Right renal cortex interstitium (tissue), 3 donors: ENCODE measurements at places on chromosomes 5 and 9. TPM values are rescaled to one million over a fixed set of nuclear protein-coding genes. Genes with fewer than 3 reads are reported as not detected.

The CARD9 gene
- polyA plus RNA-seq = 1.7 TPM

The LCNL1 gene
- 0.23 TPM for polyA plus RNA-seq

The SNX30 gene
- polyA plus RNA-seq = 19.8 TPM

The FAM151B gene
- 2.5 TPM for polyA plus RNA-seq

The BNC2 gene
- 8.4 TPM for polyA plus RNA-seq

The DMGDH gene
- 24.9 TPM for polyA plus RNA-seq

The SCGB3A2 gene
- not detected for polyA plus RNA-seq

The LIFR gene
- 69.2 TPM for polyA plus RNA-seq

The NEUROG1 gene
- polyA plus RNA-seq = not detected

The PPP1R2B gene
- polyA plus RNA-seq = not detected

The CDC20B gene
- polyA plus RNA-seq = 0.69 TPM

The SPINK13 gene
- polyA plus RNA-seq = 0.37 TPM

The ADCY2 gene
- polyA plus RNA-seq = 5.8 TPM

The GFI1B gene
- polyA plus RNA-seq = 0.72 TPM

The ZNF883 gene
- polyA plus RNA-seq = 12.1 TPM

The PCDHGA8 gene
- polyA plus RNA-seq = 0.30 TPM

The SLC6A19 gene
- 55.8 TPM for polyA plus RNA-seq

GRCh38 chr9:76573905-76574760 is 115.2 kb downstream of the GCNT1 start:
- no peak for DNase-seq

DNA sequence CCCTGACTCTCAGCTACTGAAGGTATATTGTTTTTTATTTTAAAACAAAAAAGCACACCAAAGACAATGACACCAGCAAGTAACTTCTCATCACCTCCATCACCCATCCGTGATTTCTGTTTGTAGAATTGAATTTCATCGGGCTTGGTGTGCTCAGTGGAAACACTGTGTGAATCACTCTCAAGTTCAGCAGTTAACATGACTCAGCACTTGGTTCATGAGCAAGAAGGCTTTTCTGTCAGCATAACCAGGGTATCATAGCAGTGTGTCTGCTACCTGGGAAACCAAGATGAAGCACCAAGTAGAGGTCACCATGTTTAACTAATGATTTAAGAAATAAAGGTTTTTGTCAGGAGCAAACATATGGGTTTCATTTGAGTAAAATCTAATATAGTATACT is 123.7 kb downstream of the INSYN2B start:
- no peak for DNase-seq

DNA sequence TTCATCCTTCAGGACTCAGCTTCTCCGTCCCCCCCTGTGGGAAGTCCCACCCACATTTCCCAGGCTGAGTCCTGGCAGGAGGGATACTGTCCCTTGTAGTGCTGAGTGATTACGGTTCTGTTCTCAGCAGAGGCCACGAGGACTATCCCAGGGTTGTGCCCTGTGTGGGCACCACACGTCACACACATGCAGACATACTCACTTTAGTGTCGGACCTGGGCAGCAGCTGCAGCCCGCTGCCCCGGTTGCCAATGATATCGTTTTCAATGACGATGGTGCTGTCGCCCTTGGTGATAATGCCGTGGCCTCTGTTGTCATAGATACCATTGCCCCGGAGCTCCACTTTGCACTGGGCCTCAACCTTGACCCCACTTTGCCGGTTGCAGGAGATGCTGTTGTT is 32.2 kb downstream of the POLR1E start:
- DNase-seq = no peak

GRCh38 chr9:81964218-81965171 is 21.2 kb downstream of the SPATA31D3 start:
- DNase-seq = no peak

DNA sequence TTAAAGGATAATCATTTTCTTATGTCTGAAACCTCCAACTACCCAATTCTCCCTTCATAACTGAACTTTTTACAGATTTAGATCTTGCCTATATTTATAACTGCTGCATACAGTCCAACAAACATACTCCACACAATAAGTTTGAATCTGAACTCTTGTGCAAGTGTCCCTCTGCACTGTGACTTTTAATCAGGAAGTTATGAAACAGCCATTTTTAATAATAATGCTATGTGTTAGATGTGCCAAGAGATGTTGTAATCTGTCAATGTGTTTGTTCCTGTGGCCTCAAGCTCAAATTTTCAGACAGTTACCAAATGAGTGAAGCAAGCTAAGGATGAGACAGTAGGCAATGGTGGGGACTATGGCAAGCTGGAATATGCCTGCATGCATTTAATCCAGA is 57.6 kb upstream of the MTAP start:
- DNase-seq = no peak

GRCh38 chr5:152405145-152405544 is at the start of gene NMUR2:
TSS of gene NMUR2 (minus strand) at chr5:152405279. CDS start at chr5:152405113, 166 bp downstream.
- DNase-seq = no peak

- DNase-seq = no peak
These were observed 21.8 kb downstream of the SLIT3 start for GRCh38 chr5:169279125-169279524.

- peak; percentile 32 for DNase-seq
These were observed 48.4 kb downstream of the GPR21 start for GRCh38 chr9:123081824-123082223.

GRCh38 chr9:6811436-6811835 is 53.7 kb downstream of the KDM4C start:
- no peak for DNase-seq

GRCh38 chr9:36276781-36277181 is 18.5 kb upstream of the GNE start:
- no peak for DNase-seq

DNA sequence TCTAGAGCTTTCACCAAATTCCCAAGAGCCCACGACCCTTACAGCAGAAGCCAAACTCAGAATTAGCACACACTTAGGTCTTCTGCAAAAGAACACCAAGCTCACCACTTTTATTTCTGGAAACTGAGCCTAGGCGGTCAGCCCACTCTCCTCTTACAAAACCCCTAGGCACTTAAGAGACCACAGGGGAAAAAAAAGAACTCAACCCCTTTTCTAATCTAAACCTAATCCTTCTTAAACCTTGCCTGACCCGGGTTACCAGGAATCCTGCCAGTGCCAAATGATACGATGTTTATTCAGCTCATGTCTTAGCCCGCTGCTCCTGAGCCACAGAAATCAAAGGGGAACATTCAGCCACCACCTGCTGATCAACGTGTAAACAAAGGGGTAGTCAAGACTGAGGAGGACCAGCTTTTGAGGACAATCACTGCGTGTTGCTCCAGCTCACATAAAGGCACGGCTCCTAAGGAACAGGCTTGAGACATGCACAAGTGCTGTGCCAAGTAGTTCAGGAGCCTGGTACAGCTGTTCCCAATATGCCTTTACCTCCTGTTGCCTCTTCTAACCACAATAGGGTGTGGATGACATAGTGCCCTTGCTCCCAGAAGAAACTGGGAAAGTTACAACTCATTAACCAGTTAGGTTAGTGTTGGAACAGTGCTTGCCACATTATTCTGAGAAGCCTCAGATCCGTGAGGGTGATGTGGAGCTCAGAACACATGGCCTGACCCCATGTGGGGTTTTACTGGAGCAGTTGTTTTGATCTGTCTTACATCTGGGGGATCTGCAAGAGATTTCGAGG is 49.3 kb downstream of the ZFAND5 start:
- DNase-seq = no peak

DNA sequence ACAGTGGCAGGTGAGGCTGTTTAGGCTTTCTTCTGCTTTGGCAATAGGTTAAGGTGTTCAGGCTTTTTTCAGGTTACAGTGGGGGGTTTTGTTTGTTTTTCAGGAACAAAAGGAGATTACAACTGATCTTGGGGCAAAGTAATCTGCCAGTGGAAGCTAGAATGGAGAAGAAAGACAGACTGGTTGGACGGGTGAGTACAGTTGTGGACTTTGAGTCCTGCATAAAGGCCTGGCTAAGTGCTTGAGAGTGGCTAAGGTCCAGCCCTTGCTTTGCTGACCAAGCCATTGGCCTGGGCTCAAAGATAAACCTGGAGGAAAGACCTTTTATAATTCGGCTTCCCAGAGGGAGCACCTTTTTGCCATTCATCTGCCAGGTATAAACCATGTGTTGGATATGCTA is 63.1 kb downstream of the MTMR12 start:
- DNase-seq = no peak

- DNase-seq = no peak
These were observed 41.7 kb upstream of the TMEM250 start for GRCh38 chr9:136160381-136160841.

DNA sequence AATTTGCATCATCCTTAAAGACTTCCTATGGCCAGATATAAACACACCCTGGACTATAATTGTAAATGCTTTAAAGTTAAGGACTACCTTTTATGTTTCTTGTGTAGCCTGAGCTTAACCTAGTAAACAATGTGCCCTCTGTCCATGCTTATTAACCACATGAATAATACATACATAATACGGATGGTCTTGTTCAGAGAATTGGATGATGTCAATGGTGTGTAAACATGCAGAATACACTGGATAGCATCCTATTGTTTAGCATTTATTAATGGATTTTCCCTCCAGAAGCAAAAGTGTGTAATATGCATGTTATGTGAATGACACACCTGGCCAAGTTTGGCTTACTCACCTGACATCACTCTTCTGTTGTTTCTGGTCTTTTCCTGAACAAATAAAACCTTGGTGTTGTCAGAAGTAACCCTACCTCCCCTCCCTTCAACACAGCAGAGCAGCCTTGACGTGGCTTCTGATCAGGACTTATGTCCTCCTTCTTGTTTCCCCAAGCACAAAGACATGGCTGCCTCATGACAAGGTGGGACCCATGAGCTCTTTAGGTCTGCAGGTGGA is 517.9 kb downstream of the MTRR start:
- no peak for DNase-seq

- DNase-seq = no peak
These were observed 803 bp upstream of the CCNO start for GRCh38 chr5:55234121-55234700.

DNA sequence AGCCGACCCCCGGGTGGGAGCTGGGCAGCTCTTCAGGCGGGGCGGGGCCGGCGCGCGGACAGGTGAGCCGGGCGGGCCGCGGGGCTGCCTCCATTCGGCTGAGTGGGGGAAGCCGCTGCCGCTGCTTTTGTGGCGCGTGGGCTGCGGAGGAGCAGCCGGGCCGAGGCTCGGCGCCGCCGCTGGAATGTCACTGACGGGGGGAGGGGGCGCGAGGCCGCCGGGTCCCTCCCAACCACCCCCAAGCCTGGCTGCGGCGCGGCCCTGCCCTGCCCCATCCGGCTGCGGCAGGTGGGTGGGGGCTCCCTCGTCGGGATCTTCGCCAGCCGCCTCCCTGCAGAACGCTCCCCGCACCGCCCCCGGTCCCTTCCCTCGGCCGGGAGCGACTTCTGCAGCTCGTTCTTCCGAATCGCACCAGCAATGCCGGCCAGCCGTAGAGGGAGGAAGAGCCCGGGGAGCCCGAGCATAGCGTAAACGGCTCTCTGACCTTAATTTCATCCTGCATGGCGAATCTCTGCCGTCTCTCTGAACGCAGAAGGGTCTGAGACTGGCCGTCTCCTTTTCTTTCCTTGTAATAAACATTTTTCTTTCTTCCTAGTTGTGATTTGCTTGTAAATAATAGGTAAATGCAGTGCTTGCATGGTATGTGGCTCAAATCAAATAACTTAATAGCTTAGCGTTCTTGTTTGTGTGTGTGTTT is 505 bp downstream of the SPTAN1 start:
- no peak for DNase-seq

- no peak for DNase-seq
These were observed 26.2 kb upstream of the ACOT12 start for GRCh38 chr5:81420039-81420667.

- no peak for DNase-seq
These were observed 283.9 kb upstream of the RFX3 start for GRCh38 chr9:3809724-3810123.

- DNase-seq = no peak
These were observed 110.0 kb downstream of the MTRR start for GRCh38 chr5:7978991-7979390.

- no peak for DNase-seq
These were observed 18.8 kb downstream of the PTAR1 start for GRCh38 chr9:69740872-69741505.

DNA sequence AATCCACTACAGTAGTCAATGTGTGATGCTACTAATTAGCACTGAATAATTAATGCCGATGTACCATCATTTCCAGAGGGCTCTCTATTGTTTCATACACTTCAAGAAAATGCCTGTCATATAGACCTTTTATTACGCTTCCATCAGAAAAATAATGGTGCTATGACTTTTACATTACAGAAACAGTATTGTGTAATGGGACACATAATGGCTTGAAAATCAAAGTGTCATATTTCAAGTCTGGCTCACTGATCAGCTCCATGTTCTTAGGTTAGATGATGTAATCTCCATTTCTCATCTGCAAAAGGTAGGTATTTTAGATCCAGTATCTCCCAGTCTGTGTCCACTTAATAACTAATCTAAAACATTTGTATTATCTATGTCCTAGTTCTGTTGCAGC is 990.6 kb upstream of the TYRP1 start:
- no peak for DNase-seq

DNA sequence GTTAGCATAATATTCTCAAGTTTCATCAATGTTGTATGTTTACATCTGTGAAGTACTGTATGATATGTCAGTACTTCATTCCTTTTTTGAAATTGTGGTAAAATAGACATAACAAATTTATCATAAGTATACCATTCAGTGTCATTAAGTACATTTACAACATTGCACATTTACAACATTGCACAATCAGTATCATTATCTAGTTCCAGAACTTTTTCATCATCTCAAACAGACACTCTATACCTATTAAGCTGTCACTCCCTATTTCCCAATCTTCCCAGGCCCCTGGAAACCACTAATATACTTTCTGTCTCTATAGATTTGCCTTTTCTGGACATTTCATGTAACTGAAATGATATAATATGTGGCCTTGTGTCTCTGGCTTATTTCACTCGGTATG is 75.1 kb upstream of the ATG10 start:
- no peak for DNase-seq

GRCh38 chr9:135079676-135080075 is 7.8 kb upstream of the OLFM1 start:
- DNase-seq = no peak

DNA sequence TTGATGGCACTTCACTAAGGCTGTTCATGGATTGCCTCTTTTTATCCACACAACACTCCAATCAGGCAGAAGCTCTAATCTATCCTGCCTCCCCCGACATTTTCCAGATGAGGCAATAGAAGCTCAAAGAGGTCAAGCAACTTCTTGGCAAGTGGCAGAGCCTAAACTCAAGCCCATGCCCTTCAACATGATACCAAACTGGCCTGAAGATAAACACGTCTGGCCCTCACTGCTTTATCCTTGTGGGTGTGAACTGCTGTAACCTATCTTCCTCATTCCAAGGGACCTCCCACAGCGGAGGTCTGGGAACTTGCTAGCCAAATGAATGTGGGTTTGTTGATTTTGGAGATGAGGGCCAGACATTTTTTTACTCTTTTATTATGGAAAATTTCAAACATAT is 9.5 kb downstream of the SLC35A4 start:
- DNase-seq = no peak

GRCh38 chr5:116355819-116356601 is 218.6 kb downstream of the SEMA6A start:
- no peak for DNase-seq

- DNase-seq = no peak
These were observed 70.1 kb upstream of the MAN2A1 start for GRCh38 chr5:109619606-109620005.
